ENCODE measurements at places on chromosomes 1 and 21.

GRCh38 chr1:2548068-2548589, 8.0 kb upstream of the TNFRSF14 start:
- DNase-seq, result peak; percentile 83

GRCh38 chr1:239387304-239388158, 1.2 kb downstream of the CHRM3 start:
- no peak for DNase-seq

DNA sequence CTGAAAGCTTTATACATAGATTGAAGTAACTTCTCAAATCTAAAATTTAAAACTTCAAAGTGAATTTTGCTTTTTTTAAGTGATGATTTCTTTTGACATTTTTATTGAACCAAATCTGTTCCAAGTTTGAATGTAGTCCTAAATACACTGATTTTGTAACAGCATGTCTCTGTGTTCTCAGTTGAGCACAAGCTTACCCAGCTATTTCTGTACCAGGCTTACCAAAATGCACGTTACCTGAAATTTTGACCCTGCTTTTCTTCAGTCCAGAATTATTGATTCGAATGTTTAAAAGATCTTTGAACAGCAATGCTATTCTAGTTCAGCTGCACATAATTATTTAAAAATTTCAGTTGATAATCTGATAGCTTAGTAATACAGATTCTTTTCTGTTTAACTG, 25.6 kb downstream of the AGO4 start:
- DNase-seq, result no peak

- no peak for DNase-seq
Measured at GRCh38 chr1:65791396-65791795, 1.3 kb upstream of the PDE4B start.

- DNase-seq, result no peak
Measured at GRCh38 chr1:29767088-29767685, 530.9 kb downstream of the PTPRU start.

DNA sequence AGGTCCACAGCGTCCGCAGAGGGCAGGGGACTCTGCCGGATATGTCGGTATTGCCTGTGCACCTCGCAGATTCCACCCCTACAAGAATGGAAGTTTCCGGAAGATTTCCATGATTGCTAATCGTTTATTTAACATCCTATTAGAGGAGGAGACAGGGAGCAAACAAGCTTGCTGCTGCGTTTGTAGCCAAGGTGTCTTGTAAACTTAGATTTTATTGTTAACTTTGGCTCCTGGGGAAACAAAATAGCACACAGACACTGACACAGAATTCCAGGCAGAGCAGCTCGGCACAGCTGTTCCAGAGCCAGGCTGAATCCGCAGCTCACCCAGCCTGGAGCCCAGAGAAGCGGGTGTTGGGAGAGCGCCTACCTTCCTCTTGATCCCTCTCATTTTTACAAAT, 75.7 kb downstream of the AJAP1 start:
- no peak for DNase-seq

- DNase-seq, result no peak
Measured at GRCh38 chr21:17795146-17796036, 23.8 kb downstream of the C21orf91 start.

- DNase-seq, result peak; percentile 96
Measured at GRCh38 chr1:42924082-42924850, 34.4 kb downstream of the SLC2A1 start.

GRCh38 chr1:145964328-145965118, at the start of the genes ANKRD34A and POLR3GL:
ANKRD34A (minus strand) TSS chr1:145964575; CDS start chr1:145961759, 2,816 bp downstream.
POLR3GL (plus strand) TSS chr1:145964690; CDS start chr1:145974866, 10,176 bp downstream.
- DNase-seq, result peak; percentile 94

DNA sequence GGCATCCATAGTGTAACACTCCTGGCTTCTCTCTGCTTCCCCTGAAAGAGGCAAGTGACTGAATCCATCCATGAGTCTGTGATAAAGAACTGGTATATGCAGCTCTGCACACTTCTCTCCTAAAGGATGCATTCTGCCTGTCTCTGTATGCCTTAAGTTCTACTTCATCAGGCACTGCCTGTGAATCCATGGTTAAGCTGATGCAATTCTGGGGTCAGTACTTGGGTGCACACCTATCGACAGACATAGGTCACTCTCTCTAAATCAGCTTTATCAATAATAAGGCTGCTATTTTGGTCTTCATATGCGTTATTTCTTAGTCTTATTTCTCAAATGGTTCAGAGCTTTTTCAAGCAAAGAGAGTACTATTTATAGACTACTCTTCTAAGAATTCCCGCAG, 32.7 kb upstream of the PTP4A2 start:
- no peak for DNase-seq

DNA sequence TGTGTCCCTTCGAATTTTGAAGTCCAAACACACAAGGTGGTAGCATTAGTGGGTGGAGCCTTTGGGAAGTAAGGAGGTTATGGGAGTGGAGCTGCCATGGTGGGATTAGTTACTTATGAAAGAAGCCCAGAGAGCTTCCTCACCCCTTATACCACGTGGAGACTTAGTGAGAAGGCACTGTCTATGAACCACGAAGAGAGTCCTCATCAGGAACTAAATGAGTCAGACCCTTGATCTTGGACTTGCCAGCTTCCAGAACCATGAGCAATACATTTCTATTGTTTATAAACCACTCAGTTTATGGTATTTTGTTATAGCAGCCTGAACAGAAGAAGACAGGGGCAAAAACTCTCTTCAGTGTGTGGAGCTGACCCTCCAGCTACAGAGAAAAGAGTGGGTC, 259.3 kb upstream of the AJAP1 start:
- peak; percentile 68 for DNase-seq

DNA sequence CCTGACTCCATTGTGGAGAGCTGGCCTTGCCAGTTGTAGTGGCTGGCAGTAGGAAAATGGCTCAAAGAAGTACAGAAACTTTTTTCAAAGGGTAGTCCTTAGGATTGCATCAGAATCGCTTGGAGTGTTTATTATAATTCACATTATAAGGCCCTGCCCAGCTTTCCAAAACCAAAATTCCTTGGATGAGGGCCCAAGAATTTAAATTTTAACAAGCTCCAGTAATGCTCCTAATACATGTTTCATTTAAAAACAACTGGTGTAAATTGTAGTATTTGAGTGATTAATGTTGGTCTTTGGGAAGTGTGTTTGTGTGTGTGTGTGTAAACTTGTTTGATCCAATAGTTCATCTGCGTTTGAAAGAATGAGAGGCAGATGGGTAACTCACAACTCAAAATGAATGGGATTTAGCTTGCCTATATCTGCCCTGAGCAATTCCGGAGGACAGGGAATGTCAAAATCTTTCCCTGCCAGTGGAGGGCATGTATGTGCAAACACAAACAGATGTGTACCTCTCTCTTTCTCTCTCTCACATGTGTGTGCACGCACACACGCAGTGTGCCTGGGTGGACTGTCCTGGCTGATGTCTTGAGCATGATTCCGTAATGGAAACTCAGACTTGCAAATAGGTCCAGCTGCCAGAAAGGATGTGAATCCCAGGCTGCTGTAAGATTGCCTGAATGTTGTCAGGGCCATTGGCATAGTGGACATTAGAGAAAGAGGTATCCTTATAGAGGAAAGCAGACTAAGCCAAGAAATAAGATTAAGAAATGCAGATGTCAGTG, 293.1 kb downstream of the LMX1A start:
- DNase-seq, result no peak

- DNase-seq, result no peak
Measured at GRCh38 chr1:232431326-232431725, 198.6 kb downstream of the SIPA1L2 start.

All from DMS79 treated with DMSO at 0.1 percent for 48 hours (cell line).